ENCODE measurements at places on chromosomes 5 and 9.

DNA sequence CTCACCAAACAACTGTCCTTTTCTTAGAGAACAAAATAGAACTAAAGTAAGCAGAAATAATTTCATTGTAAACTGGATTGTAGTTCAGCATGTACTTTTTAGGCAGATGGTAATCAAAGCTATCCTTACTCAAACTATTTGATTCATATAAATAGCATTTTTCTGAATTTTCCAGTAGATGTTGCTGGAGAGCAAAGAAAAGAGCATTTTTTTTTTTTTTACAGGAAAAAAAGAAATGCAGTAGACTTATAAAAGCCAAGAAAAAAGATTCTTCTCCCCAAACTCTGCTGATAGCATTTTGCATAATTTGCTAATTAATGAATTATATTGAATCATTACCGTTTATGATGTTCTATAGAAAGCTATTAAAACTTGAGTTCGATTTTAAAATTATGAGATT lies 715.3 kb upstream of the WWC1 start:
- no peak for DNase-seq

DNA sequence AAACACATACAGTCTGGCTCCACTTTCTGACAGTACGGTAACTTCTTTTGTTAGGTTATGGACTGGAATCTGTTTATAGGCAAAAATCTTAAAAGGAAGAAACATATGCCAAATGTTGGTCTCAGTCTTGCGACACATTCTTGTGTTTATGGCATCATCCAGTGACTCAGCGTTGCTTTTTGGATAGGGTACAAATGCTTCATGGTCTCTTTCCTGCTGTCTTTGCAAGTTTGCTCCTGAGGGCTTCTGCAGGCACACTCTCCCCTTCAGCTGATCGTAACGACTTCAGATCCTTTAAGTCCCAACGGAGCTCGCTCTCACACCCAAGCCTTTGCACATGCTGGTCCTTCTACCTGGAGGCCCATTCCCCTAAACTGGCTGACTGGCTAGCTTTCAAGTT lies 23.6 kb upstream of the TNFSF8 start:
- DNase-seq, result peak; percentile 69

DNA sequence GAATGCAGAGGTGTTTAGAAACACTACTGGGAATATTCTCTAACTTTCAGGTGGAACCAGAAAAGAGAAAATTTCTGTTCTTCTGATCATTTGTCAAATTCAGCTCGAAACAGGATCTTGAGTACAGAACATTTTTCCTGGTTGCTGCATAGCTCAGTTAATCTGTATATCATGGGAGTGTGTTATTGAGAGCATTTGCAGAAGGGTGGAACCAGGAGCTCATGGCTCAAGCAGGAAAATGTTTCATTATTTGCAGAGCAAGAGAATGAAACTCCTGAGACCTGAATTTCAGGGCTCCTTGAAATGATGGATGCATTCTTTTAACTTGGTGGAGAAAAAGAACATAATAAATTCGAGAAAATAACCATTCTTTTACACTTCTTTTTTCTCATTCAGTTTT lies 97.9 kb downstream of the AOPEP start:
- no peak for DNase-seq

GRCh38 chr9:30103647-30104394 lies 2280.6 kb upstream of the ACO1 start:
- no peak for DNase-seq

- no peak for DNase-seq
Measured at GRCh38 chr9:94772144-94772543, 45.6 kb downstream of the AOPEP start.

DNA sequence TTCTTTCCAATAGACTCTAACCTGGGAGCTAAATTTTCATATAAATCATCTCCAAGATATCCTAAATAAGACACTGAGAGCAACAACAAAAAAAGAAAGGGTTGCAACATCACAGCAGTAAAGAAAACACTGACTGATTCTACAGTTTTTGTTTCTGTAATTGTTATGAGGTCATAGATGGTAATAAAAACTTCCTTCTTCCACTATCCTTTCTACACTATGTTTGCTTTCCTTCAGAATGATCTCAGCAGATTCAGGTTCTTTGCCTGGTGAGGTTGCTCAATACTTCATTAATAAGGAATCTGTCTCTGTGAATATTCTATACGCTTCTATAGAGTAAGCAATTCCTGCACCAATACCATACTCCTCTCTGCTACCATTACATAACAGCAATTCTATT lies 835.6 kb upstream of the GRAMD2B start:
- DNase-seq, result no peak

- peak; percentile 68 for DNase-seq
Measured at GRCh38 chr5:39072925-39073766, 1.1 kb downstream of the RICTOR start.

DNA sequence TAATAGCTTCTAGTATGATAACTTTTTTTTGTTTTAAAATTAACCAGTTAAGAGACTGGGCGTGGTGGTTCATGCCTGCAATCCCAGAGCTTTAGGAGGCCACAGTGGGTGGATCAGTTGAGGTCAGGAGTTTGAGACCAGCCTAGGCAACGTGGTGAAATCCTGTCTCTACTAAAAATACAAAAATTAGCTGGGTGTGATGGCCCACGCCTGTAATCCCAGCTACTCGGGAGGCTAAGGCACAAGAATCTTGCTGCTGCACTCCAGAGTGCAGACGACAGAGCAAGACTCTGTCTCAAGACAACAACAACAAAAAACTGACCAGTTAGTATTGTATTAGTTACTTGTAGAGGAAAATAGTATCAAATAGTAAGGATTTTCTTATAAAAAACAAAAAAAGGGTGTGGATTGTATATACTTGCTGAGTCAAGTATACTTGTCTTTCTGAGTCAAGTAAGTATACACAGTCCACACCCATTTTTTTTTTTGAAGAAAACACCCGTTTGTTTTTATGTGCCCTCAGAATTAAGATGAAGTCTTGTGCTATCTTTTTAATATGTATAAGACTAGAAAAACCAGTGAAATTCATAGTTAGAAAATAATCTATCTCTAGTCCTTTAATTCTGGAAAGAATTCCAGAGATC lies 25.3 kb downstream of the UBAP1 start:
- no peak for DNase-seq

DNA sequence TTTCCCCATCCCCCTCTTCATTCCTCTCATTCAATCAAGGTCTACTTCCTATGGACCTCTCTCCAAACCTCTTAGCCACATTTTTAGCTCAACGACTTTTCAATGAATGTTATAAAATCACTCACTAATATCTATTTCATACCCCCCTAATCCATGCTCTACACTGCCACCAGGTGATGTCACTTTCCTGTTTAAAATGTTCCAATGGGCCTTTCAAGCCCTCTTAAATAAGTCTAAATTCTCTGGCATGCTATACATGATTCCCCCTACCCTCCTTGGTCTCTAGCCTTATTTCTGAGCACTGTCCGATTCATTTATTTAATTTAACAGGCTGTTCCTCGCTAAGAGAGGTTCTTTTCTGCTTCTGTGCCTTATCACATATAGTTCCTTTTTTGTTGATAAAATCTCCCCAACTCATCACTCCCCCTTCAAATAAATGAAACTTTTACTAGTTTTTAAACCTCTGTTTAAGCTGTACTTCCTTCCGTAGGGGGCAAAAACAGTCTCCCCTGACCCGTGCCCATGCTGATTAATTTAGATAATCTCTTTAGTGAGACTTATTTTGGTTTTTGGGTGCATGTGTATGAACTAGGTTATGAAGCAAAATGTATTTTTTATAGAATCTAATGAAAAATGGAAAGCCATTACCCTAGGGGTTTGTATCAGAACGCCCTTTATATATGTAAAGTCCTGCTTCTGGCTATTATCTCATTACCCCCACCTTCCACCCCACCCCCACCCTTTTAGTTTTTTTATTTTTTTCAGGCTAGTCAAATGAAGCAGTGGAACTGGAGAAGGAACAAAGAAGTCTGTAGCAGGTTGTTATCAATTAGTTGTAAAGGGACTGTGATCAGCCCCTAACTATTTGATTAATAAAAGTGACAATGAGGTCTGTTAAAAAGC lies 9.0 kb downstream of the ABHD17B start:
- DNase-seq, result no peak

GRCh38 chr5:120199559-120199958 lies 264.5 kb upstream of the PRR16 start:
- no peak for DNase-seq

DNA sequence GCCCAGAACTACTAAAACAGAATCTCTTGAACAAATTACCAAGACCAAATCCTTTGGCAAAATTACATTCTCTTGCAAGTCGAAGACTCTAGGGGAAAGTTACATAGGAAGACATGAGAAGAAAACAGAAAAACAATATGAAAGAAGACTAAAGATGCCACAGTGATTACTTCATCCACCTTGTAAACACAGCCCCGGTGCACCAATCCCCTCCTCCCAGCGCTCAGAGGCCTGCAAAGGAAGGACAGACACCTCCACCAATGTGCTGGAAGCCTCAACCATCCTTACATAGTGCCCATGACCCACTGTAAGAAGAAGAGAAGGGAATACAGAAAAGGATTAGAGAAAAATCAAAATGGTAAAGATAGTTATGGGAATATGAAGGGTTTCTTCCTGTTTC lies 218.5 kb downstream of the SPOCK1 start:
- no peak for DNase-seq

DNA sequence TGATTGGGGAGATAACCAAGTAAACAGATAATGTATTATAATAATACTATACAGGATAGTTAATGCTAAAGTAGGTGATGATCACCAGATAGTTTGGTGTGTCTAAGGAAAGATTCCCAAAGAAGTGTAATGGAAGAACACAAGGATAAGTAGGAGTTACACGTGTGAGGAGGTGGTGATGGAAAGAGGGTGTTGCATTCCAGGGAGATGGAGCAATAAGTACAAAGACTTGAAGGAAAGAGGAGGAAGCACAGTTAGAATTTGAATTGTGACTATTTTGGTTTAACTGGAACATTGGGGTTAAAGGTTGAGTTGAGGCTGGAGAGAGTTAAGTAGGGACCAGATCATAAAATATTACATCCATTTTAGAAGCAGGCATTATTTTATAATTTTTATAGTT lies 76.9 kb downstream of the IPO11 start:
- no peak for DNase-seq

GRCh38 chr9:135927195-135928013 lies 20.1 kb upstream of the CAMSAP1 start:
- no peak for DNase-seq

- DNase-seq, result peak; percentile 69
Measured at GRCh38 chr5:72355706-72356299, 35.6 kb downstream of the PTCD2 start.

GRCh38 chr9:7489036-7489435 lies 310.5 kb downstream of the DMAC1 start:
- DNase-seq, result no peak
